ENCODE measurements at places on chromosomes 11 and 22. TPM values are rescaled to one million over a fixed set of nuclear protein-coding genes. Genes with fewer than 3 reads are reported as not detected.
A peak's percentile ranks its signal among the peaks of the same experiment; 100 is the strongest.

- no peaks in the 10 kb centered on the region for H3K27me3 ChIP-seq
- no peaks in the 10 kb centered on the region for H3K36me3 ChIP-seq
- H3K4me1 ChIP-seq: no peaks in the 10 kb centered on the region
- H3K27ac ChIP-seq: peak overlapping the region; percentile 16
- H3K4me3 ChIP-seq: no peak overlapping the region
- DNase-seq: no peak
Measured at GRCh38 chr11:66701432-66702240, 23.9 kb upstream of the RBM4B start.

GRCh38 chr22:22422629-22423112 is 85.9 kb downstream of the ZNF280B start:
- no peak overlapping the region for H3K27ac ChIP-seq
- DNase-seq: peak; percentile 67
- no peaks in the 10 kb centered on the region for H3K27me3 ChIP-seq
- no peak overlapping the region for H3K4me3 ChIP-seq
- no peaks in the 10 kb centered on the region for H3K4me1 ChIP-seq

GRCh38 chr22:22201185-22201929 is 43.2 kb upstream of the VPREB1 start:
- no peaks in the 10 kb centered on the region for H3K27me3 ChIP-seq
- H3K27ac ChIP-seq: no peak overlapping the region
- H3K4me3 ChIP-seq: no peak overlapping the region

GRCh38 chr11:59705294-59705693 is 8.4 kb downstream of the OR10V1 start:
- H3K36me3 ChIP-seq: no peaks in the 10 kb centered on the region
- H3K4me1 ChIP-seq: no peaks in the 10 kb centered on the region
- H3K27me3 ChIP-seq: no peaks in the 10 kb centered on the region

- H3K36me3 ChIP-seq: no peaks in the 10 kb centered on the region
- H3K27ac ChIP-seq: no peak overlapping the region
- no peak overlapping the region for H3K4me3 ChIP-seq
- no peaks in the 10 kb centered on the region for H3K27me3 ChIP-seq
- DNase-seq: no peak
Measured at GRCh38 chr11:128420265-128420664, 167.1 kb downstream of the ETS1 start.

GRCh38 chr22:32803020-32803737 is 1.7 kb downstream of the TIMP3 start:
- H3K4me1 ChIP-seq: no peaks in the 10 kb centered on the region
- DNase-seq: no peak
- H3K27ac ChIP-seq: no peak overlapping the region
- no peaks in the 10 kb centered on the region for H3K36me3 ChIP-seq

- H3K36me3 ChIP-seq: no peaks in the 10 kb centered on the region
- H3K27ac ChIP-seq: no peak overlapping the region
- H3K4me1 ChIP-seq: no peaks in the 10 kb centered on the region
- no peak for DNase-seq
- no peak overlapping the region for H3K4me3 ChIP-seq
Measured at GRCh38 chr11:79400717-79401330, 40.0 kb downstream of the TENM4 start.

DNA sequence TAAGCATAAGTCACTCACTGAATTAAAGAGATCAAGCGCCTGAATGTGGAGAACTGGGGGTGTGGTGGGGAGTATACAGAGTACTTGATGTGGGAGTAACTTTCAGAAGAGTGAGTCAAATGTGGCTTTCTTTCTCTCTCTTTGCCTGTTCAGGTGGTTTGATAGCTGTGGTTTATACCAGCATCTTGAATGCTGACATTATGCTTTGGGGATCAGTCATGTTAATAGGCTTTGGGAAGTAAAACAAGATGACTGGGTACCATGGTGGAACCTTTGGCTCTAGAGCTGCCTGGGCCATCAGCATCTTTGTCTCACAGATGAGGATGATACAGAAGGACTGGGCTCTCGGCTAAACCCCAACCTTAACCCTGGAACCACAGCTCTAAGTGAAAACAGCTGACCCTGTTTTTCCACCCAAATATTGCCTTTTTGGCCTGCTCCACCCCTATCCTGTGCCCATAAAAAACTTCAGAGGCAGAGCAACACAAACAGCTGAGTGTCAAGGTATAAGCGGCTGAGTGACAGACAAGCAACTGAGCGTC is 58.2 kb upstream of the GNAZ start:
- no peak for DNase-seq
- no peaks in the 10 kb centered on the region for H3K27me3 ChIP-seq
- H3K4me1 ChIP-seq: no peaks in the 10 kb centered on the region
- H3K27ac ChIP-seq: no peak overlapping the region
- H3K36me3 ChIP-seq: no peaks in the 10 kb centered on the region

GRCh38 chr22:37525073-37525745 is 6.0 kb upstream of the CARD10 start:
- H3K27me3 ChIP-seq: peaks cover 12% of the 10 kb centered on the region
- DNase-seq: no peak
- H3K4me3 ChIP-seq: no peak overlapping the region
- no peak overlapping the region for H3K27ac ChIP-seq

DNA sequence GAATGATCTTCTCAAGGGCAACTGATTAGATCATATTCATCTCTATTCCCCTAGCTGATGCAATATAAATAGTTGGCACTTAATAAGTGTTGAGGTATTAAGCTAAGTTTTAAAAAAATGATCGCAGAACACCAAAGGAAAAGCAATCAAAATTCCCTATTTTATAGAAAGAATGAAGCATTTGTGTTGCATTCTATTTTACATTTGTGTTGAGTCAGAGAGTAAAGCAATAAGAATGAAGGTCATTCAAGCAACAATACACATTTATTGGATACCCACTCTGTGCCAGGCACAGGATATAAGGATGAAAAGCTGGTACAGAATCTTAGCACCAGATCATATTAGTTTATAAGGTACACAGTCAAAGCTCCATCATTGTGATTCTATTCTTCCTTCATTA is 686.4 kb upstream of the CCDC90B start:
- H3K27ac ChIP-seq: no peak overlapping the region
- no peak for DNase-seq
- H3K27me3 ChIP-seq: no peaks in the 10 kb centered on the region
- no peaks in the 10 kb centered on the region for H3K36me3 ChIP-seq

- H3K4me3 ChIP-seq: no peak overlapping the region
- no peak overlapping the region for H3K27ac ChIP-seq
- peaks cover 7% of the 10 kb centered on the region for H3K36me3 ChIP-seq
- no peaks in the 10 kb centered on the region for H3K27me3 ChIP-seq
- peaks cover 14% of the 10 kb centered on the region for H3K4me1 ChIP-seq
- DNase-seq: no peak
Measured at GRCh38 chr11:65212226-65212801, 30.6 kb downstream of the CAPN1 start.

C11orf87 gene
- total RNA-seq: not detected

TBX1 gene
- total RNA-seq: not detected

RASSF10 gene
- not detected for total RNA-seq

ACAD8 gene
- total RNA-seq: 27.1 TPM
